RCC 7860 (cell line): ENCODE measurements at places on chromosomes 7 and 10.

DNA sequence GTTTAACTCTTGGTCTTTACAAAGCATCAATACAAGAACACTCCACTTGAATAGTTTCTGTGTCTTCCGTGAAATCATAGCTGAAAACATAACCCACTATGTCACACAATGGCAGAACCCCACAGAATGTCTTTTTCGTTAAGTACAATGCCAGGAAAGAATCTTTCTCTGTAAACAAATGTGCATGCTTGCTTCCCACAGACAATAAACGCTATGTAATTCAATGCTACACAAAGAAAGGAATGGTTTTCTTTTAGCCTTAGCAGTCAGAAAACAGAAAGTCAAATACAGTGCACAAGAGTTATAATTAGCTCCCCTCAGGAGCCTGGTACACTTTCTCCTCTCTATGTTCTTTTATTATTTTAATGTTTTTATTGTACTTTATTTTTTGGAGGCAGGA is 186.1 kb downstream of the SRPK2 start:
- DNase-seq = no peak

- no peak for DNase-seq
Observed at GRCh38 chr10:112136486-112137153, 46.9 kb downstream of the GPAM start.

- DNase-seq = no peak
Observed at GRCh38 chr7:4189131-4189570, 492.9 kb upstream of the FOXK1 start.

DNA sequence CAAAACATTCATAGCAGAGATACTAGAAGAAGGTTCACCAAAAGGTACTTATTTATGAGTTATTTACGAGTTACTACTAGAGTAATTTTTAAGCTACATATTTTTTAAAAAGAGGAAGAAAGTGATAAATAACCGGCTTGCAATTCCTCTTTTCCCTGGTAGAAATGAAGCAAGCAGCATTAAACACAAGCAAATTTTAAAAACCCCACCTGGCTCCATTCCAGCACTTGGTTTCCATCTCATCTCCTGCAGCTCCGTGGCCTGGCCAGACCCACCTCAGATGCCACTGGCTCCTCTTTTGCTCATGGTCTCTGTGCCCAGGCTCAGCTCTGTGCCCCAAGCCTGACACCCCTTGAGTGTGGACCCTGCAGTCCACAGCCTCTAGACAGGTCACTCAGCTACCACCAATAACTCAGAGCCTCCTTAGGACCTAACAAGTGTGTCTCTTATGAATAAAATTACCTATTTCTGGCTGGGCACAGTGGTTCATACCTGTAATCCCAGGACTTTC is 479.5 kb downstream of the TNS3 start:
- DNase-seq = no peak

DNA sequence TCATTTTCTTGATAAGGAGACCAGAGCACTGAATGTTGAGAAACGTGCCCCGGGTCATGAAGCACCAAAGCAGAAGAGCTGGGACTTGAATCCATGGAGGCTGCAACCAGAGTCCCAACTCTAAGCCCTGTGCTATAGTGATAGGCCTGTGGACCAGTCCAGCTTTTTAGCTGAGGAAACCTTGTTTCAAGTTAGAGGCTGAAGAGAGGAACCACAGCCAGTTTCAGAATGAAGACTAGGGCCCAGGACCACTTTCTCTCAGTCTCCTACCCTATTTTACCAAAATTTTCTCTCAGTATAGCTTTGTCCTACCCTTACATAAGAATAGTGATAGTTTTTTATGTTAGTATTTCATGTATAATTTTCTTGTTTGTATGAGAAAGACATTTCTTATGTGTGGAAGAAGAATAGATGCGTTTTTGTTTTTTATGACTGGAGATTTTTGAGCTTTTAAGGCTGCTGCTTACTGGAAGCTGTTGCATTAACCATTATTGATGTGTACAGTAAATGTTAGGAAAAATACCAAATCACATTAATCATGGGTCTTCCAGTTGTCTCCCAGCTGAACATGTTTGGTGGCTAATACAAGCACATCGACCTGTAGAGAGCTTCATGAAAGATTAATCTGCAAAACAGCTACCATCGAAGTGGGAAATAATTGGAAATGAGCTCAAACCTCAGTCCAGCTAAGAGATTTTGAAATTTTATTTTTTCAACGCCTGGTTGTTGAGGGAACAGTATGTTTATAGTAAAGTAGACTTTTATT is 45.0 kb upstream of the CSTF2T start:
- DNase-seq = no peak

GRCh38 chr7:115475761-115476385 is 554.0 kb downstream of the MDFIC start:
- DNase-seq = no peak

- DNase-seq = no peak
Observed at GRCh38 chr10:28797904-28798371, 120.6 kb downstream of the BAMBI start.

- no peak for DNase-seq
Observed at GRCh38 chr10:94061026-94061425, 67.3 kb downstream of the PLCE1 start.

GRCh38 chr7:139776486-139777132 is 1.2 kb downstream of the HIPK2 start:
- peak; percentile 40 for DNase-seq

- no peak for DNase-seq
Observed at GRCh38 chr7:149717481-149717880, 55.9 kb downstream of the ZNF467 start.

DNA sequence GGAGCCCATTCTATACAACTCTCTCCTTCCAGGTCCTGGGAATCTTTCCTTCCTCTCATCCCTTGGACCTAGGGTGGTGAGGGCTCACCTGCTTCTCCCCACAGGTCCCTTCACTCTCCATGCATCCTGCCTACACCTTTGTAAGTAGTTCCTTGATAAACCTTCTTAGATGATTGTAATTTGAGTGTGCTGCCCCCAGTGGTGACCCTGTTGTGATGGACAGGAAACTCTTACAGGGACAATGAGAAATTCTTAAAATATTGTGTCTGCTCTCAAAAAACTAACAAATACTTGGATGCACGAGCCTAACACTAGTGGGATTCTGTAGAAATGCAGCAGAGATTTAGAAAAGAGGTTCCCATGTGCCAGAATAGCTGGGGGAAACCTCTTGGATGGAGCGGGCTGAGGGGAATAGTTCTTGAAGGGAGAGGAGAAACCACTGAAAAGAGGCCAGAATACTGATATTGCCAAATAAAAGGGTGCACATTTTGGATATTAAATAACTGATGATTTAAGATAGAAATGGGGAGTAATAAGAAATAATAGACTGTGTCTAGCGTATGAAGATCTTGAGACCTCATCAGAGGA is 6.7 kb upstream of the PAXIP1 start:
- DNase-seq = no peak

- no peak for DNase-seq
Observed at GRCh38 chr7:31096877-31097258, 44.8 kb downstream of the ADCYAP1R1 start.

DNA sequence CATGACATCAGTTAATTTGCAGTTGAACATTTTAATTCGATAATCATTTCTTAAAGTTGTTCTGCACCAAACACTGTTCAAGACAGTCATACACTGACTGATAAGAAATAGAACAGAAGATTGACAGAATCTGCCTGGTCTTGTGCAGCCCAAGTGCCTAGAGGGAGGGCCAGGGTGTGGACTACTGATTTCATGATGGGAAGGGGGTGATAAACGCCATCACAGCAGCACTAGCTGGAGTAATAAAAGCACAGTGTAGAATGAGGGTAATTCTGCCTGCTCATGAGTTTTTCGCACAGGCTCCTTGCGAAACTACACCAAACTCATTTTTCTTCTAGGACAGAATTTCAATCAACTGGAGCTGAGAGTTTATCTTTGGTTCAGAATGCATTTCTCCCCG is 270.1 kb downstream of the ARL4A start:
- no peak for DNase-seq

DNA sequence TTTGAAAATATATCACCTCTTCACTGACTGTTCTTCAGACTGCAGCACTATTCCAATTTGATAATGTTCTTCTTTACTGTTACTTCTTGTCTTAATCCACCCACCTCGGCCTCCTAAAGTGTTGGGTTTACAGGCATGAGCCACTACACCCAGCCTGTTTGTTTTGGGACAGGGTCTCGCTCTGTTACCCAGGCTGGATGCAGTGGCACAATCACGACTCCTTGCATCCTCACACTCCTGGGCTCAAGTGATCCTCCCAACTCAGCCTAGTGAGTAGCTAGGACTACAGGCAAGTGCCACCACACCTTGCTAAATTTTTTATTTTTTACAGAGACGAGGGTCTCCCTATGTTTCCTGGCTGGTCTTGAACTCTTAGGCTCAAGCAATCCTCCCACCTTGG is 77.9 kb downstream of the NDUFB2 start:
- no peak for DNase-seq

GRCh38 chr7:25845464-25845863 is 306.5 kb upstream of the NFE2L3 start:
- no peak for DNase-seq

- DNase-seq = peak; percentile 90
Observed at GRCh38 chr7:3239291-3239691, 61.8 kb upstream of the SDK1 start.

- no peak for DNase-seq
Observed at GRCh38 chr7:110003827-110004226, 1087.1 kb upstream of the LRRN3 start.

- no peak for DNase-seq
Observed at GRCh38 chr7:150408393-150409299, 29.5 kb downstream of the ZNF775 start.

DNA sequence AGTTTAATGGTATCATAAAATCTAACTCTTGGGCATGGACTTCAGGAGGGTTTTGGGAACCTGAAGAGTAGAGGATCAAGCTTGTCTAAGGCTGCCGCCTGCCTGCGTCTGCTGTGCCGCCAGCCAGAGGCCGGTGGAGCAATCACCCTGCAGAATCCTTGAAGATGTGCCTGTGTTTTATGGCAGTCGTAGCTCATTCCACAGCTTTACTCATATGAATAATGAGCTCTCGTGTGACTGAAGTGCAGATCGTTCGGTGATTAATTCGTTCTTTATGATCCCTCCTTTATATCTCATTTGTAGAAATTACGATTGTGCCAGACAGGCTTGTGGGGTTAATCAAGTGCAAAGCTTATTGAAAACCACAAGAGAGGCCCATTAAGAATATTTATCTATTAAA is 100.8 kb downstream of the ACTR3B start:
- DNase-seq = no peak

DNA sequence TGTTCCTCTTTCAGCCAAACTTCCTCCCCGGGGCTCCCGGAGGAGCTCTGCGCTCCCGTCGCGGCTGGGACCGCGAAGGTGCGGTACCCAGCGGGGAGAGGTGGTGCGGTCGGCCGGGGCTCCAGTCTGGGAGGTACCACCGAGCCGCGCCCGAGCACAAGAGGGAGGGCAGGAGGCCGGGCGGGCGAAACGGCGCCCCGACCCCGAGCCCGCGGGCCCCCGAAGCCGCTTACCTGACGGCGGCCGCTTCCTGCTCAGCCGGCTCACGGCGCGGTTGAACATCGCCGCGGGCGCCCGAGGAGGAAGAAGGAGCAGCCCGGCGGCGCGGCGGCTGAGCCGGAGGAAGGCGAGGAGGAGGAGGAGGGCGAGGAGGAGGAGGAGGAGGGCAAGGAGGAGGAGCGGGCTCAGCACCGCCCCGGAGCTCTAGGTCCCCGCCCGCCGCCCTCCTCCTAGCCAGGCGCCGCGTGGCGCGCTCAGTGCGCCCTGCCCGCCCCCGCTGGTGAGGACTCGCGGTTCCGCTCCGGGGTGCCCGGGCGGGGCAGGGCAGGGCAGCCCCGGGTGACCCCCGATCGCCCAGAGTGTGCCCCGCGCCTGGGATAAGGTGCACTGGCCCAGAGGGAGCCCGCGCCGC is at the start of gene RGS10:
TSS of gene RGS10 (minus strand) at position 363 of the 631 bp plus-strand sequence. CDS start at position 282, 81 bp downstream.
- peak; percentile 64 for DNase-seq

DNA sequence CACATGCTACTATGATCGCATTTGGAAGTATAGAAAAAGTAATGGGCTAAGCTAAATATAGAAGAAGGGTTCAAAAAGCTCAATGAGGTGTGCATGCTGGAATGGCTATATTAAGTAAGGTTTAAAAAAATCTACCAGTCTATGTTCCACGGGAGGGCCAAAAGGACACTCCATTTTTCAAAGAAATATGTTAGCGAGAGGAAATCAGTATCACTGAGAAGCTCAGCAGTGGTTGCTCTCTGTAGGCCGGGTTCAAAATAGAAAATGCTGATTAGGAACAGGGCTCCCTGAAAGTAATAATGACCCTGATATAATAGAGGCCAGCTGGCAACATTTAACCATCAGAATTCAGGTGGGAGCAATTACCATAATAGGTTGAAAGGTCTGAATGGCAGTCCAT is 224.5 kb upstream of the SEMA3E start:
- DNase-seq = no peak

DNA sequence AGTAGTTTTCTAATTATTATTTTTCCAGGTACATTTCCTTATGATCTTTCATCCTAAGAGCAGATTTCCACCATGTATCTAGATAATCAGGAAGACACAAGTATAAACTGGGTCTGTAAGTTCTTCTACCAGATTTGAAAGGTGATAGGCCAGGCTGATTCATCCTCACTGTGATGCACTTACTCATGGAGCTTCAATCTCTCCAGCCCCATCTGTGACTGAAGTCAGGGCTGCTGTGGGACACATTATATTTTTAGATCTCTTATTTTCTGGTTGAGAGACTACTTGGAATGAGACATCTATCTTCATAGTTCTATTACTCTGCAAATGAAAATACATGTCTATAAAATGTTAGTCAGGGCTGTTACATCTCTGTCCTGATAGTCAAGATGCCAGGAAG is 85.5 kb upstream of the SLC25A13 start:
- DNase-seq = peak; percentile 85

DNA sequence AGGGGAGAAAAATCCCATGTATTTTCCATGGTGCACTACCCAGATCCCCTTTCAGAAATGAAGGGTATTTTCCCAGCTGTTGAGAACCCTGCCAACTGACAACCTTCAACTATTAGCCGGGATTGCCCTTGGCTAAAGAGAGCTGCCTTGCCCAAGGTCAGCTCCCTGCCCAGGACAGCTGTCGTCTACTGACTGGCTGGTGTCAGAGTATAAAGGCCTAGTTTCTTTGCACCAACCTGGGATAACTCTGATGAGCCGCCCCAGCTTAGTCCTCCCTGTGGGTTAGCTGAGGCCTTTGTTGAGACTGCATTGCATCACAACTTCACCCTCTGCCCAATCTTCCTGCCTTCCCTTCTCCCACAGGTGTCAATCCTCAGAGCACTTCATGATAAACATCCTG is 147.2 kb upstream of the RHEB start:
- DNase-seq = no peak

- peak; percentile 93 for DNase-seq
Observed at GRCh38 chr10:13924040-13924725, 337.4 kb downstream of the PRPF18 start.

DNA sequence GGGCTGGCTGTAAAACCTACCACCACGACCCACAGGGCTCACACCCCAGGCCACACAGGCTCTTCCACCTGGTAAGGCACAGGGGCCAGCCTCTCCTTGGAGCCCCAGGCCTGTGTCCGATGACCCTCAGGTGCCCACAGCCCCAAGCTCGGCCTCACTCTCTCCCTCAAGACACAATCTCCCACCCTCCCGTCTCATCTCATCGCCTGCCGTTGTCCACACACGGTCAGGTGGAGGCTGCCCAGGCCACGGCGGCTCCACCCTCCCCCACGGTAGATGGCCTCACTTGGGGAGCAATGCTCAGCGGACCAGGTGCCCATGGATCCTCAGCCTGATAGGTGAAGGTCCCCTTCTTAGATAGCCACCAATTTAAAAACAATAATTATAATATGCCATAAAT is 8.7 kb upstream of the UTF1 start:
- DNase-seq = no peak
